Thymus (tissue), 14 donors: ENCODE measurements at places on chromosomes 3 and 15.

- no peak for DNase-seq
Measured at GRCh38 chr3:194758716-194759115, 73.0 kb downstream of the FAM43A start.

DNA sequence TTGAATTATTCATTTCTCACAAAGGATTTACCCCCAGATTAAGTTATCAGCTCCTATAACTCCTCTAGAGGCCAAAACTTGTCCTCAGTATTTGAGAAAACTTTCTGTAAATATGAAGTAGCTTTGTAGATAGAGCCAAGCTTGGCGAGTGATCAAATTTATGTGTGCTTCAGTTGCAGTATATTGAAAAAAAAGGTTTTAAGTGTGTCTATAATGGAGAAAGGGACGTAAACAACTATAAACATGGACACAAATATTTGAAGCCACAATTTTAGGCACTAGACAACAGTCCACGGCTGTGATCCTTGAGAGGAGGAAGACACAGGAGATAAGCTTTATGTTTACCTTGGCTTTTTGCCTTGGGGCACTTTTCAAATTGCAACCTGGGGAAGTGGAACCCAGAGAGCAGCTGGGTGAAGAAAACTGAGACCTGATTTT, 118.7 kb downstream of the THRB start:
- DNase-seq: no peak

- DNase-seq: peak; percentile 85
Measured at GRCh38 chr3:127671523-127672428, 976 bp upstream of the ABTB1 start.

DNA sequence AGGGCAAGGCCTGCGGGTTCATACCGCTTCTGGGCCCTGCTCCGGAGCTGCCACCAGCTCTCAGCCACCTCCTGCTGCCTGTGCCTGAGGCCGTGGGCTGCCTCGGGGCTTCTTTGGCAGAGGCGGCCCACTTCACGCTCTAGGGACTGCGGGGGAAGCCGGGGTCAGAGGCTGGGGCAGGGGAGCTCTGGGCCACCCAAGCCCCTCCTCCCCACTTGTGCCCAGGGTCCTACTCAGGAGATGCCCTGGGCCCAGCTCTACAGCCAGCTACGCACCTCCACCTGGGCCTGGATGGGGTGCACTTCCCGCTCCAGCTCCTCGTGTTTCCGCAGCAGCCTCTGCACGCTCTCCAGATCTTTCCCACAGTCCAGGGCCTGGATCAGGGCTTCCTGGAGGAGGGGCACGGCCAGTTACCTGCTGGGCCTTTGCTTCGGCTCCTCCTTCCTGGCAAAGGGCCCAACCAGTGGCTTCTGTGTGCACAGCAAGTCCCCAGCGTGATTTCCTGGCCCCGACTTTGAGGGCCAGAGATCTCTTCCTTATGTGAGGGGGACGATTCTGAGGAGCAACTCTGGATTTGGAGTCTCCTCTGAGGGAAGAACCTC, 24.0 kb downstream of the PLA2G4B start:
- no peak for DNase-seq

DNA sequence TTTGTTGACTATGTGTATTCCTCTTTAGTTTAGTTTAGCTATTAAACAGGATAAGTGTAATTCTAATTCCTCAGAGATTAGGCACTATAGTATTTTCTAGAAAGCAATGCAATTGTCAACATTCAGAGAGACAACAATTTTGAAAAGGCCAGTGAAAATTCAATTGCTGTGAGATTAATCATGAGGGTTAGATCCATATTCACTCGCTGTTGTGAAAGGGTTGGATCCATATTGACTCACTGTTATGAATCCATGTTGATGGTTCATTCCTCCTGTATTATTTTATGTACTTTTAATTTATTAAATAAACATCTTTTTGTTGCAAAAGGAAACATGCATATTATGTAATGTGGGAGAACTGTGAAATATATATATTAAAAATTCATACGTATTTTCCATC, 641 bp downstream of the TRAT1 start:
- DNase-seq: peak; percentile 57

DNA sequence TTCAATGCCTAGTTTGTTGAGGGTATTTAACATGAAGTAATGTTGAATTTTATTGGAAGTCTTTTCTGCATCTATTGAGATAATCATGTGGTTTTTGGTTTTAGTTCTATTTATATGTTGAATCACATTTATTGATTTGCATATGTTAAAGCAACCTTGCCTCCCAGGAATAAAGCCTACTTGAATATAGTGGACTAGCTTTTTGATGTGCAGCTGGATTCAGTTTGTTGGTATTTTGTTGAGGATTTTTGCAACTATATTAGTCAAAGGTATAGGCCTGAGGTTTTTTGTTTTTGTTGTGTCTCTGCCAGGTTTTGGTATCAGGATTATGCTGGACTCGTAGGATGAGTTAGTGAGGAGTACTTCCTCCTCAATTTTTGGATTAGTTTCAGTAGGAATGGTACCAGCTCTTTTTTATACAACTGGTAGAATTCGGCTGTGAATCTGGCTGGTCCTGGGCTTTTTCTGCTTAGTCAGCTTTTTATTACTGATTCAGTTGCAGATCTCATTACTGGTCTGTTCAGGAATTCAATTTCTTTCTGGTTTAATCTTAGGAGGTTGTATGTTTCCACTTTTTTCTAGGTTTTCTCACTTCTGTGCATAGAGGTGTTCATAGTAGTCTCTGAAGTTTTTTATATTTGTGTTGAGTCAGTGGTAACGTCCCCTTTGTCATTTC, 209.8 kb upstream of the RBMS3 start:
- no peak for DNase-seq

- DNase-seq: no peak
Measured at GRCh38 chr3:182620723-182621434, 172.4 kb upstream of the ATP11B start.

GRCh38 chr15:99399061-99399460, 147.8 kb downstream of the LRRC28 start:
- DNase-seq: no peak

DNA sequence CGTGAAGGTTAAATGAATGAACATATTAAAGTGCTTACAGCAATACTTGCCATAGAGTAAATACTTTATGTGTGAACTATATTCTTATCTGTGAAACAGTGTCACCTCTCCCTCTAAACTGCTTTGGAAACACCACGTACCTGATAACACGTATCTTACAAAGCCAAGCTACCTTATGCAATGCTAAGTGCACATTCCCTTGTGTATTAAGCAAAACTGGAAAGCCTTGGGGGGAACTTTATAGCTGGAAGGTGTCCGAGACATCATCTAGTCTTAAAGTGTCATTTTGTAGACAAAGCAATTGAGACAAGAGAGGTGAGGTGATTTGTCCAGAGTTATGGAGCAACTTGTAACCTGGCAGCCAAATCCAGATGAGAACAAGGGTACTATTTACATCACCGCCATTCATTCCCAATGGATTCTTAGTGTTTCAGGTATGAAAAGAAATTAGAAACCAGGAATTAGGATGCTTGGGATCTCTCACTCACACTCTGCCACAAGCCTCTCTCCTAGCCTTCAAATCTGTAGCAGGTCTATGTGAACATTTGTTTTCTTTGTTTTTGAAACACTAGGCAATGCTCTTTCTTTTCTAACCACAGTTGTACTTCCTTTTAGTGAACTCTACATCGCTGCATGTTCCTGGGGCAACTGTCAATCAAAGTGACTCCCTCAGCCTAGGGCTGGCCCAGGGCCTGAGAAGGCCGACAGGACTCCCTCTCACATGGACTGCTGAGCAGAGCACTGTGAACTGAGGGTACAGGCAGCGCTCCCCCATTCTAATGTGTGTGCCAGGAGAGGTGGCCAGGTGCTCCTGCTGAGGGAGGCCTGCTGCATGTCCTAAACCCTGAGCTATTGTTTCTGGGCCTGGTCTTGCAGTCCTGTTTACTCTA, 13.9 kb upstream of the MGLL start:
- DNase-seq: no peak

DNA sequence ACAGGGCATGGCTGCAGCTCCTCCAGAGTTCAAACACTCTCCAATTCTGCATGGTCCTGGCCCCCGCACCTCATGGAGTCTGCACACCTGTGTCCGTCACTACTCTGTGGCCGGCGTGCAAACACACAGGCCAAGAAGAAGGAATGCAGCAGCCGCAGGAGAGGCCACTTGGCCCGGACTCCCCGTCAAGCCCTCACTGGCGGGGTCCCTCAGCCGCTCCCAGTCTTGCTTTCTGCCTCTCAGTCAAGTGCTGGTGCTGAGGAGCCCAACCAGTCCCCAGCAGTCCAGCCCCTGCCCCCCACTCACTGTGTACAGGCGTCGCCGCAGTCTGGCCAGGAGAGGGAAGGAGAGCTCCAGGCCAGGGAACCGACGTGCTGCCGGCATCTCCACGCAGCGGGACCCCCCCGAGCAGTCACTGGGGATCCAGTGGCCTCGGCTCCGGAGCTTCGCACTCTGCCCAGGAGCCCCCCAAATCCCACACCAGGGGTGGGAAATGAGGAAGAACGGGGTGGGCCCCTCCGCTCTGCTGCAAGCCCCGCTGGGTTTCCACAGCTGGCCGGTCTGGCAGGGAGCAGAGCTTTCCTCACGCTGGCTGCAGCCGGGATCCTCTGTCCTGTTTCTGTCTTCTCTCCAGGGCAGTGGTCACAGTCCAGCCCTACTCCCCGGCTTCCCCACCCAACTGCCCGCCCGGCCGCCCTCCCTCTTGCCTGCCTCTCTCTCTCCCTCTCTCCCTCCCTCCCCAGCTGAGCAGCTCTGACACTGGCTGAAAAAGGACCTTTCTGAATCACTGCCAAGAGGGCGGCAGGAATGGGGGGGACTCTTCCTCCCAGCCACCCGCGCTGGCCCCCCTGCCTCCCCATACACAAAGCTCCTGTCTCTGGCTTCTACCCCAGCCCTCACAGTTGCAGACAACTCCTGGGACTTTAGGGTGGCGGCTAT, 16.0 kb downstream of the TNK2 start:
- no peak for DNase-seq

DNA sequence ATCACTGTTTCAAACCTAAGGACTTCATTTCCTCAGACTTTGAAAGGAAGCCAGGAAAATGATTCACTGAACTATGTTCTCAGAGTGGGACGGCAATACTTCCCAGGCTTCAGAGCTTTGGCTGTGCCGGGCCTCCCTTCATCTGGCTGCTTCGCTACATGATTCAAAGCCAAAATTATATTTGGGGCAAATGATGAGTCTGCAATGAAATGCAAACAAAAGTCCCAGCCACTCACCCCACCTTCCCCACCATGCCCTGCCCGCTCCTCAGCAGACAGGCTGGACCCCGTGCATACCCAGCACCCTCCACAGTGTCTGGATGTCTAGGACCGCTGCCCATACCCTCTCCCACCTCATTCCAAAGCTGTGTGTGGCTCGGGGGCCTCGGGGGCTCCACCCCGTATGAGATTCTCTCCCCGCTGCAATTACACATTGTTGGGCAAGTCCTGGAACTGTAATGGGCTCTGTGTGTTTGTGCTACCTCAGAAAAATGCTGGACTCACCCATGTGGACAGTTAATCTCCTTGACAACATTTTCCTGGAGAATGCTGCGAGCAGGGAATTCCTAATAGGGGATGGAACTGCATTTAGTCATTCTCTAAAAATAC, 32.2 kb downstream of the ATP10A start:
- DNase-seq: no peak

DNA sequence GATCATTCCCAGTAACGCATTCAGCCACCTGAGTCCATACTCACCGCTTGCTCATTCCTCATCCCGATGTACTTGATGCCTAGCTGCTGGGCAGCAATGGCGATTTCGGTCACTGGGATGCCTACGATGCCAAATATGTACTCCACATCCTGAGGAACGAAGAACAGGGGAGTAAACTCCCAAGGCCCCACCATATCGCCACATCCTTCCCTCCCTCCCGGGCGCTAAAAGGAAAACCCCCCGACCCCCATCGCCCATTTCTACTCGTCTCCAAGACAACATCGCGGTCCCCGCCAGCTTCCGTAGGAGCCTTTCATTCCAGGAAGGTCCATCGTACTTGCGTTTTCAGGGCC, 347 bp downstream of the HACL1 start:
- DNase-seq: no peak

- no peak for DNase-seq
Measured at GRCh38 chr15:55998478-55998877, 5.1 kb upstream of the NEDD4 start.

DNA sequence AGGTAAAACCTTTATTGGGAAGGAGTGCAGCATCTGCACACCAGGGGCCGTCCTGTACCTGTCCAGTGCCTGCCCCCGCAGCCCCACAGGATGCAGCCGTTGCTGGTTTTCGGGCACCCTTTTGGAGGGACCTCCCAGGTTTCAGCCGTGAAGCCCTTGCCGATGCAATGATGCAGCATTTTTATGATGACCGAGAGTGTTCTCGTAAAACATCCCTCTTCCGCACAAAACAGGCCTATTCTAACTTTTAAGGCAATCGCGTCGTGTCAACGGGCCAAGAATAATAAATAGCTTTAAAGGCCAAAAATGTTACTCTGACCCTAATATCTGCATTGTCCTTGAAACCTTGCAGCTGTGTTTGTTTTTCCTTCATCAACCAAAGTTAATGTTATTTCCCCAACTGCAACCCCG, 126.1 kb downstream of the LRRK1 start:
- no peak for DNase-seq

GRCh38 chr3:66504850-66505641, 4.2 kb upstream of the LRIG1 start:
- DNase-seq: no peak

DNA sequence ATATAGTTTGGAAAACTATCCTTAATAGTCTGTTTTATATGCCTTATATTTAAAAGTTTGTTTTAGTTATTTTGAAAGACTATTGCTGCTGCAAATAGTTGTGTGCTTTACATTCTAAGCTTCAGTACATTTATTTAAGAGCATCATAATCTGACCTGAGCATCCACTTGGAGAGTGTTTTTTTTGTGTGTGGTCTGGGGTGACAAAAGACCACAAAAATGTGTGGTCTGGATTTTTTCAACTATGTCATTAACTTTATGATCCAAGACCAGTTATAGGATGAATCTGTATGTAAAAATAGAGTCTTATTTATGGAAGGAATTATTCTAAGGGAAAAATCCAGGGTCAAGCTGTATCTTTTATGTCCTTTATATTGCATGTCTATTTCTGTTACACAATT, 77.4 kb downstream of the SLTM start:
- DNase-seq: no peak

GRCh38 chr3:192864941-192865340, 52.7 kb downstream of the MB21D2 start:
- DNase-seq: no peak
